C1 segment of cervical spinal cord (tissue), 14 donors: ENCODE measurements at places on chromosomes 4 and X.

- DNase-seq: no peak
Measured at GRCh38 chrX:136126872-136127406, 20.4 kb upstream of the FHL1 start.

DNA sequence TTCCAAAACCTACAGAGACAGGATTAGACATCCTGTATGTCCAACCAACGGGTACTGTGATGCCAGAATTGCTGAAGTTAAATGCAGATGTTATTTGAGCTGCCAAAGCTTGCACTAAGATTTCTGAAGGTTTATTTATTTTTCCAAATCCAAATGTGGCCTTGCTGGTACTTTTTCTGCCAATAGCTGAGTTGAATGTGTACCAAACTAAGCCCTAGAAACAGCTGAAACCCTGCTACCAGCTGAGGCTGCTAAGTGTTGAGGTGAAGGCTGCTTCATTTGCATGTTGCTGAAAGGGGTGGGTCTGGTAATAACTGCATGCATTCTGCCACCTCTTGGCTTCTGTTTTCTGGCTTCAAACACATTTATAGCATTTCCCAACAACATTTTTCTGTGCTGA is 366.5 kb downstream of the FAT4 start:
- no peak for DNase-seq

- peak; percentile 72 for DNase-seq
Measured at GRCh38 chrX:131792789-131793462, 230.2 kb upstream of the STK26 start.

DNA sequence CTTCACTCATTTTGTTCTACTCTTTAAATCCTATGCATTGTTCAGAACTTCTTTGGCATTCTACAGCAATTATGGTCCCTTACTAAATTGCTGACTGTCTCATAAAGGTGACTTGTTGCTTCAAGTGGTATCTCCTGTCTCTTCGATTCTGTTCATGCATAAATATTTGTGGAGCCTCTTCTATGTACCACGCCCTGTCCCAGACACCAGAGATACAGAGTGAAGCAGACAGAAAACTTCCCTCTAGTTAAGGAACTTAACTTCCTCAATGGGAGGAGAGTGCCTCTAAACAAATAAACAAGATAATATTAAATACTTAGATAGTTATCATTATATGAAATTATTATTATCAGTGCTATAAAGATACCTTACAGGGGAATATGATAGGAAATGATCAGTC is 235.7 kb downstream of the FRAS1 start:
- DNase-seq: no peak

GRCh38 chr4:19478791-19479190 is 772.9 kb upstream of the SLIT2 start:
- DNase-seq: no peak

GRCh38 chr4:172232966-172233365 is 419.8 kb downstream of the GALNTL6 start:
- no peak for DNase-seq

DNA sequence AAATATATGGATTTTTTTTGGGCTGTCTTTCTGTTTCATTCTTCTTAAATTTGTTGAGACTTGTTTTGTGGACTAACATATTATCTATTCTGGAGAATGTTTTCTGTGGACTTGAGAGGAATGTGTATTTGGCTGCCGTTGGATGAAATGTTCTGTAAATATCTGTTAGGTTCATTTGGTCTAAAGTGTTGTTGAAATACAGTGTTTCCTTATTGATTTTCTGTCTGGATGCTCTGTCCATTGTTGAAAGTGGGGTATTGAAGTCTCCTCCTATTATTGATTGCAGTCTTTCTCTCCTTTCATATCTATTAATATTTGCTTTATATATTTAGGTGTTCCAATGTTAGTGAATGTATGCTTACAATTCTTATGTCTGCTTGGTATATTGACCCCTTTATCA is 431.8 kb downstream of the RAPGEF2 start:
- no peak for DNase-seq

DNA sequence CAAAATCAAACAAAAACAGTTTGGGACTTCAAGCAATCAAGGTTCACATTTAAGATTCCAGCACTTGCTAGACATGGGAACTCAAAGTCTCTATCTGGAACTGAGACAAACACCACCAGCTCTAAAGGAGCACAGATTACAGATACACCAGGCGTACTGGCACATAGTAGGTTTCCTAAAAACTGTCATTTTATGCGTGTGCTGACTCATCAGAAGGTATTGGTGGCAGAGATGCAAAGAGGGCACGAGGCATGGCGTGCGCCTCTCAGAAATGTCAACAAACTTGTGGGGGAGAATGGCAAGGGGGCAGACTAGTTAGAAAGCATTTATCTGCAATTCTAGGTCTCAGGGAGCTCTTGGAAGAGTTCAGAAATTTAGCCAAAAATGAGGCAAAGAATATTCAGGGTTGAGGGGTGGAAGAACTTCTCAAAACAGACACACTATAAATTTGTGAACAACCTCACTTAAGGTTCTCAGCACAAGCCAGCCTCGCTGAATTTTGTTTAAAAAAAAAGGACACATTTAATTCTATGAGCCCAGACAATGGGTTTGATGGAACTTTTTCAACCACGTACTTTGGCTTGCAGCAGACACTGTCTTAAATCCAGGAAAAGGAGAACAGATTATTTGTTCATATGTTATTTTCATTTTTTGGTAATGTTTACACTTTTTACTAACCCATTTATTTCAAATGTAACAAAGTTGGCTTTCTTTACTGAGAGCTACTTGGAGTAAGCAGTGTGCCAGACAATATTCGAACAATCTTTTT is 100.0 kb downstream of the SHISA3 start:
- DNase-seq: no peak

DNA sequence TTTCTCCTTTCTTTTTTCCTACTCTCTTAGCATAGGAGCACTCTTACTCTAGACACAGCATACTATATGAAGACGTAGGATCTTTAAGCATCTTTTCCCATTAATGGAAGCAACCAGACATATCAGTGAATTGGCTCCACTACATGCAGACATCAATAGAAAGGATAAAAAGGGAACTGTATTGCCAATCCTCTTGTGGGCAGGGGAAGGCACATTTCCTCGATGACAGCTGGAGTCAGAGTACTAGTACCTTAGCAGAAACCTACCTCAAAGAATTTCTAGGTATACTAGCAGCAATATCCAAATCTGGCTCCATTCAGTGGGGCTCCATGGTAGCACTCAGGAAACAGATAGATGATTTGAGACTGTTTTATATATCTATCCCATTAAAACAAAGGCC is 20.1 kb downstream of the CYBB start:
- DNase-seq: no peak

DNA sequence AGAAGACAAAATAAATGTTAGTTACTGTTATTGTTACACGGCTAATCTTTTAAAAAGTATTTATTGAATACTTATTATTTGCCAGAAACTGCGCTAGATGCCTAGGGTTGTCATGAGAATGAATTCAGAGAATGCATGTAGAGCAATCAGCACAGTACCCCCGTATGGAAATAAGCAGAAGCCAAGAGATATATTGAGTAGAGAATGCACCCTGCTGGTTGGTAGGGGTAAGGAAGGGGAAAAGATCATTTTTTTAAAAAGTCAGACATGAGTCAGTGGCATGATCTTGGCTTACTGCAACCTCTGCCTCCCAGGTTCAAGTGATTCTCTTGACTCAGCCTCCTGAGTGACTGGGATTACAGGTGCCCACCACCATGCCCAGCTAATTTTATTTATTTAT is 13.1 kb upstream of the DRP2 start:
- no peak for DNase-seq

GRCh38 chr4:66577922-66578321 is 907.6 kb upstream of the EPHA5 start:
- no peak for DNase-seq

DNA sequence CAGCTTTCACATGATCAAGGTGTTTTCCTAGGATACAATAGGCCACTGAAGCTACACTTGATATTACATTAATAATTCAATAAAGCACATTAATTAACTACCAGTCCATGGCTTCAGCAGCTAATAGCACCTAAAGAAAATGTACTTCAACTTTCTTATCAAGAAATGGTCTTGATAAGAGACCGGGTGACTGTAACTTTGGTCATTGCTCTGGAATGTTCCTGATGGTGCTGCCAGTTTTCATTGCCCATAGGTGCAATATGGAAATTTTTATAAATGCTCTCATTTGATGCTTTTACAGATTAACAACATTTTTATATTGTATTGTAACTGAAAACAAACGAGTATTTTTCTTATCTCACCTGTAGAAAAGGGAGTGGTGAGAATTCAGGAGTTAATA is 165.4 kb downstream of the SHROOM3 start:
- DNase-seq: no peak

DNA sequence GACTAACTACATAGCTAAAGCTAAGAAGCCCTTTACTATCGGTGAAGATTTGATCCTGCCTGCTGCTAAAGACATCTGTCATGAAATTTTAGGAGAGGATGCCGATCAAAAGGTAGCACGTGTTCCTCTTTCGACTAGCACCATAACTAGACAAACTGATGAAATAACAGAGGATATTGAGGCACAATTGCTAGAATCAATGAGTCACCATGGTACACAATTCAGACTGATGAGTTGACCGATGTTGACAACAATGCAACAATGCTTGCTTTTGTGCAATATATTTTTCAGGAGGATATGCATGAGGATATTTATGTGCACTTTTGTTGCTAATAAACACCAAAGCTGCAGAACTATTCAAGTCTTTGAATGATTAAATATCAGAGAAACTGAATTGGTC is 24.3 kb downstream of the TBCK start:
- DNase-seq: no peak

DNA sequence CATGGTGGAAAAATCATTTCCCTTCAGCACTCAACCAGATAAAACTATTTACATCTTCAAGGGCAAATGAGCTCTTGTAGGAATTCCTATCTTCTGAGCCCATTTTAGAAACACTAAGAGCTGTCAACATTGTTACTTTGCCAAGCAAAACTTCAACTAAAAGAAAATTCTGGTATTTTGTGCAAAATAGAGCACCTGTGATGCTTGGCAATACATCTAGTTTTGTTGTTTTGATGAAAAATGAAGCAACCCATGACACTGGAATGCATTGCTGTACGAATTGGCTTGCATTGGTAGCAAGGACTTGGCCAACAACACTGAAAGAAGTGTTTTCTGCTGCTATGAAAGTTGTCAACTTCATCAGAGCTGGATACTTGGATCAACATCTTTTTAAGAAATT is 194.4 kb downstream of the COX18 start:
- DNase-seq: no peak

- no peak for DNase-seq
Measured at GRCh38 chr4:184415071-184415470, 59.3 kb downstream of the IRF2 start.

DNA sequence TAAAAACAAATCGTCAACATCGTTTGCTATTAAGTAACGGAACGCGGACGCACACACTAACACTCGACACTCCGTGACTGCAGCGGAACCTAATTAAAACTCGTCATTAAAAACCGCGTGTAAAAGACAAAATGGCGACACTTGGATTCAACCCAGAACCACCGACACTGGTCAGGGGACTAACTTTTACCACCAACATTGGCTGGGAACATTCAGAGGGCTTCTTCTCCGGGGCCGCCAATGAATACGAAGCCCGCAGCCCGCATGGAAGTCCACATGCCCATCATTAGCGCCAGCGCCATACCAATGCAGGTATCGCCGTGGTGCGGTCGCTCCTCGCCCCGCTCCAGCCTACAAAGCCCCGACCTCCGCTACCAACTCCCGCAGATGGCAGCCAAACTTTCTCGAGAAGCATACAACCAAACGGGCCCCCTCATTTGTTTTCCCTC is 498 bp downstream of the RBMX start:
- DNase-seq: peak; percentile 47

- no peak for DNase-seq
Measured at GRCh38 chrX:119071381-119071780, 1.4 kb upstream of the CT47C1 start.

DNA sequence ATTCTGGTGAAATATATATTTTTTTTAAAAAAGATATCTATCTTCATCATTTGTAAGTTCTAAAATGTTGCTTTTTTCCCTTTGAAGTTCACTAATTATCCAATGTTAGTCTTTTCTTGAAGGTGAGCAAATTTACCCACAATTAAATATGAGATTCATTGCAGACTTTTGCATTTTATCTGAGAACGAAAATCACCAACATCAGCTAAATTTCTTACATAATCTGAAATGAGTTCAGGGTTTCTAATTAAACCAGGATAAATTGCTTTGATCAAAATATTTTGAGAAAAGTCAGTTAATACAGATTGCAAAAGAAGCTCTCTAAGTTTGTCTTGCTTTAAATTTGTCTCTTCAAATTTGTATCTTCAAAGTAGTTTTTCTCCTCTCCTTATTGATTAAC is 486.4 kb upstream of the FSTL5 start:
- DNase-seq: no peak

GRCh38 chr4:63904201-63904600 is 505.0 kb downstream of the TECRL start:
- no peak for DNase-seq

DNA sequence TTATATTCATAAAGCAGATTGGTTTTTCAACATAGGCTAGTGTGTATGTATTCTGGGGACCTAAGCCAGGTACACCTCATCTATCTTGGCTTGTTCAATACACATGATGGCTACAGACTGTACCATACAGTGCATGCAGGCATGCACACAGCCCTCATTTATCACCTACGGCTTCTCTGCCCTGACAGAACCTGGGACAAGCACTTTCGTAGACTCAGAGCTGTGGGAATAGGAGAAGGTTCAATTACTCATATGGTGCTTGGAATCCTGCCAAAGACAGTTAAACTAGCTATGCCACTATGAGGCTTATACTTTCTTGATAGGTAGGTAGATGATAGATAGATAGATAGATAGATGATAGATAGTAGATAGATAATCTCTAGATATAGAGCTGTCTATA is 457.2 kb downstream of the GALNTL6 start:
- no peak for DNase-seq

- DNase-seq: no peak
Measured at GRCh38 chr4:156018383-156018782, 64.7 kb upstream of the CTSO start.

- DNase-seq: no peak
Measured at GRCh38 chr4:61201561-61201960, 1.4 kb downstream of the ADGRL3 start.

DNA sequence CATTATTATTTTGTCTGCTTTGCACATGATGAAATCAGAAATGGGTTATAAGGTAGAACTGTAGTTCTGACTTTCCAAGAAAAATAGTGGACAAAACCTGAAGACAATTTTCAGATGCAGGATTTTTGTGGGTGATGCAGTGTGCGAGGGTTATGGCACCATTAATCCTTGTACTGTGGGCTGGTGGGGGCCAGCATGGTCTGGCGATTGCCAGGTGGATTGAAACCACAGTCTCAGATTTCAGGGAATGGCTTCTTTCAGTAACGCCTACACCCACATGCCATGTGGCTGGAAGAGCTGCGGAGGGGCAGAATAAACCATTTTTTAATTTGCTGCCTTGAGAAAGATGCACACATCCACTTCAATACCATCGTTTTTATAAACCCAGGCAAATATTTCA is 150.5 kb downstream of the ARSF start:
- no peak for DNase-seq
